Esophagus squamous epithelium (tissue), 5 donors: ENCODE measurements at places on chromosomes 4 and X. TPM values are rescaled to one million over a fixed set of nuclear protein-coding genes. Genes with fewer than 3 reads are reported as not detected.

Gene PPA2
- 87.3 TPM for total RNA-seq

Gene DUX4
- total RNA-seq: not detected

Gene DAPP1
- 45.8 TPM for total RNA-seq

Gene CCKAR
- total RNA-seq: not detected

Gene NHS
- total RNA-seq: 3.2 TPM

Gene CSAG3
- total RNA-seq: not detected

Gene GABRQ
- 1.4 TPM for total RNA-seq

Gene SPANXD
- not detected for total RNA-seq

Gene ZNF711
- 2.9 TPM for total RNA-seq

Gene DCAF4L1
- 0.08 TPM for total RNA-seq

Gene ASB9
- 3.4 TPM for total RNA-seq

Gene RGN
- total RNA-seq: 3.8 TPM

Gene HTR2C
- total RNA-seq: not detected

Gene VSIG1
- 0.19 TPM for total RNA-seq

Gene RIPPLY1
- total RNA-seq: not detected

DNA sequence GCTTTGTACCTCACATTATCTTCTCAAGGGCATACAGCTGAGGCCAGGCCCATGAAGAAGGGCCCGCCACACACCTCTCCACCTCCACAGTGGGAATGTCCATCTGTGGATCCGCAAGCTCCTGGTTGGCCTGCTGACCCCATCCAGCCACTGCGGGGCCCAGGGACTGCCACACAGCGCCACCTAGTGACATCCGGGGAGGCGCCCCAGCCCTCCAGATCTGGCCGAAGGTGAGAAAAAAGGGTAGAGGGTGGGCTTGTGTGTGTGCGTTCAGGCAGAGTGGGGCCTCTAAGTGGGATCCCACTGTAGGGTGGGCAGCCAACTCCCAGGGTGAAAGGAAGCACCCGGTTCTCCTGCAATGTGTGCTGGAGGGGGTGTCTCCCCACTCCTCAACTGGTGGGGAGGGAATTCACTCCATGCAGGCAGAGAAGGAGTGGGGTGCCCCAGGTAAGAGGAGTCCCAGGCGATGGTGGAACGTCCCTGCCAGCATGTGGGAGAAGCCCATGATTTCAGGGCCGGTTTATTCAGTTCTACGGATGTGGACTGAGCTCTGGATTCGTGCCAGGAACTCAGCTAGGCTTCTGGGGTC lies 117.3 kb downstream of the ENPP6 start:
- DNase-seq: no peak

DNA sequence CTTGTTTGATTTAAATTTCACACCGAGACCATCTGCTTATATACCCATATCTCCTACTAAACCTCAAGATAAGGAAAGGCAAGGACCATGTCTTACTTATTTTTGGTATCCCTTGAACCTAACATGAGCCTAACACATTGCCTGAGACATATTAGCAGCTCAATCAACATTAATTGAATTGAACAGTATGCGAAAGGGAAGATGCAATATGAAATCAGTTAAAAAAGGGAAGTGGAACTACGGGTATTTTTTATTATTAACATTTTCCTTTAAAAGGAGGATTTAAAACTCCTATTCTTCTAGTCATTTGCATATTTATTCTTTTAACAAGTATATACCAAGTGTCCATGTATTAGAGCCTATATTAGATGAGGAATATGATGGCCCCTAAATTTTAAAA lies 197.0 kb downstream of the CAMK2D start:
- no peak for DNase-seq

DNA sequence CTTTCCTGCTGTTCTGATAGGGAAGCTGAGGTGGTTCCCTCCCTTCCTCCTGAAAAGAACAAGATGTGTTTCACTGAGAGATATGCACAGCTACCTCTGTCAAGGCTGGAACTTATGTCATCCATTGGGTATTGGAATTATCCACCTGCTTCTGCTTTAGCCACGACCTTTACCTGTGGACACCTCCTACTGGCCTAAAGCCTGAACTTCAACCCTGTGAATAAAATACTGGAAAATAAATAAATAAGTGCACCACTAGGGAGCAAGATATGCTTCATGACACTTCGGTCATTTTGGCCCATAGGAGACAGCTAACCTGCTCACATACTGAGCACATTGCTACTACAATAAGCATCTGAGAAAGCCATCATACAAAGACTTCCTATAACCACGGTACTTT lies 419.9 kb upstream of the NWD2 start:
- DNase-seq: no peak

DNA sequence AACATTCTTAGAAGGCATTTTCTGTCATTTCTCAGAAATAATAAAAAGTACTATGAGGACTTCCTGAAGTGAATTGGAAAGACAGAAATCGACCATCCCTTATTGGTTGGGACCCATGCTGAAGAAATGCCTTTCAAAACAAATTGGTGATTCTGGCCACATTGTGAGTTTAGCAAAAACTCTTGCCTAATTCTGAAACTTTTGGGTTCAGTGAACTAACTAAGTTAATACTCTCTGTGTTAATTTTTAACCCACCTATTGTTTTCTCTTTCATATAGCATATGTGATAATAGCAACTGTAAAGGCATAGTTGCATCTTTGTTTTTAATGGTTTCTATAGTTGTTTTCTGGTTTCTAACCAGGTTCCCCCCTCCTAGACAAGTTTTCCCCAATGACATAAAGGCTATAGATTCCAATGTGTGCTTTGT lies 129.3 kb upstream of the FAT1 start:
- DNase-seq: no peak

DNA sequence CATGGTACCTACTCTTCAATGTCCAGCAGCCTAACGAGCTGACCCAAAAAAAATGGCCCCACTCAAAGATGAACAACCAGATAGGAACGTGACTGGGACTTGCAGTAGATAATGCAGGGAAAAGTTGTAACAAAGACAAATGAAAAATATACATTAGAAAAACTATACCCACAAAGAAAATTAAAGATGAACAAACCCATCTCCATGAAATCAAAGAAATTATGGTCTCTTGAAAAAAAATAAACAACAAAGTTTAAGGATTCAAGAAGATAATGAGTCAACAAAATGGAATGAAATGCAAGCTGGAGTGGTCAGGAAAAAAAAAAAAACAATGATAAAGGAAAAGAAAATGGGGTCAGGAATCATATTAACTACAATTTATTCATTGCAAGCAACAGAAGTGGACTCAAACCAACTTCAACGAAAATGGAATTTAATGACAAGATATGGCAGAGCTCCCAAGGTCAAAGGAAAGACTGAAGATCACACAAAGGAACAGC lies 309.8 kb upstream of the GALNT7 start:
- no peak for DNase-seq

- no peak for DNase-seq
These were observed 174.4 kb upstream of the NUDT10 start for GRCh38 chrX:51158231-51158630.

- DNase-seq: no peak
These were observed 105.8 kb upstream of the TRIM2 start for GRCh38 chr4:153098427-153098826.

DNA sequence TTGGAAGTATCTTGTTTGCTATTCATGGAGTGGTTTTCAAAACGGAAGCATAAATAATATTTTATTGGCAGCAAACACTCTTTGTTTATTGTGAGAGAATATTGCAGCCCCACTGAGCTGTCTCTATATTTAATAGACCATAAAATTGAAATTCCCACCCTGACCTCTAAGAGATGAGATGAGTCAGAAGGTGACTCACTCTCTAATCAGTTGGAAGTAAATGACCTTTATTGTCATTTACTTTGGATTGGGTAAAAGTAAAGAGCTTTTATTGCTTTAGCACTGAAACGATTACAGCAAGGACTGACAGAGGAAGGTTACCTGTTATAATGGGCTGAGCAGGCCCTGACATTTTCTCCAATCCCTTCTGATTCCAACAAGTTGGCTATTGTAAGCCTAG lies 55.0 kb downstream of the SYTL5 start:
- no peak for DNase-seq

DNA sequence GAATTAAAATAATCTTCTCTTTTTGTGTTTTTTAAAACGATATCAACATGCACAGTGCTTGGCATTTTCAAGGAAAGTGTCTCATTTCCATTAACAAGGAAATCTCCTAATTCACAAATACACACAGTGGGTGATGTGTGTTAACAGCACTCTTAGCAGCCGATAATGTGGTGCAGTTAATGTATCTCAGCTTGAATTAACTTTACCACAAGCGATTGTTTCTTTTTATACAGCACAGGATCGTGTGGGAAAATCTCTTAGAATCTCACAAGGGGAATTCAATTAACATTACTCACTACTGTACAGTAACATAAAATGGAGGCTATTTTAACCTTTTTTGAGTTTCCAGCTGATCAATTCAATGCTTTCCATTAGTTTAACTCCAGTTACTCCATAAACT lies 1841.9 kb downstream of the STIM2 start:
- DNase-seq: no peak

- no peak for DNase-seq
These were observed 11.5 kb upstream of the PCDH10 start for GRCh38 chr4:133137571-133137970.

DNA sequence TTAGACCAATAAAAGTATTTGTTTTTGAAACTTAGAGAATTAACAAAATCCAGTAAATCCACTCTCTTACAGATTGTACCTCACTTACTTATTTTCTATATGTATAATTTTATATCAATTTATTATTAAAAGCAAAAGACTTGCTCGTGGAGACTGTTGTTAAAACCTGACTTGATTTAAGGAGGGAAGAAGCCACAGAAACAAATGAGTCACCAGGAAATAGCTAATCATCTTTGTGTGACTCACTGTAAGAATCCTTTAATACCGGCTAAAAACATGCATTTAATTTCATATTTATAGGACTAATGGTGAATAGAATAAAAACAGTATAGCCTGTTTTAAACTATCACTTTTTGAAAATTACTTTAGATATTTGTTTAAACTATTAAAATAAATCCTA lies 29.9 kb upstream of the UBE2NL start:
- DNase-seq: no peak

GRCh38 chrX:3771766-3772165 lies 58.3 kb upstream of the PRKX start:
- no peak for DNase-seq

DNA sequence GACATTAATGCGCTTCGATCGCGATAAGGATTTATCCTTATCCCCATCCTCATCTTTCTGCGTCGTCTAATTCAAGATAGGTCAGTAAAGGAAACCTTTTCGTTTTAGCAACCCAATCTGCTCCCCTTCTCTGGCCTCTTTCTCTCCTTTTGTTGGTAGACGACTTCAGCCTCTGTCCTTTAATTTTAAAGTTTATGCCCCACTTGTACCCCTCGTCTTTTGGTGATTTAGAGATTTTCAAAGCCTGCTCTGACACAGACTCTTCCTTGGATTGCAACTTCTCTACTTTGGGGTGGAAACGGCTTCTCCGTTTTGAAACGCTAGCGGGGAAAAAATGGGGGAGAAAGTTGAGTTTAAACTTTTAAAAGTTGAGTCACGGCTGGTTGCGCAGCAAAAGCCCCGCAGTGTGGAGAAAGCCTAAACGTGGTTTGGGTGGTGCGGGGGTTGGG lies 528 bp upstream of the FGF2 start:
- DNase-seq: no peak

GRCh38 chr4:54176202-54176601 lies 52.9 kb upstream of the PDGFRA start:
- no peak for DNase-seq

GRCh38 chrX:13952581-13952980 lies 77.1 kb downstream of the GEMIN8 start:
- no peak for DNase-seq

DNA sequence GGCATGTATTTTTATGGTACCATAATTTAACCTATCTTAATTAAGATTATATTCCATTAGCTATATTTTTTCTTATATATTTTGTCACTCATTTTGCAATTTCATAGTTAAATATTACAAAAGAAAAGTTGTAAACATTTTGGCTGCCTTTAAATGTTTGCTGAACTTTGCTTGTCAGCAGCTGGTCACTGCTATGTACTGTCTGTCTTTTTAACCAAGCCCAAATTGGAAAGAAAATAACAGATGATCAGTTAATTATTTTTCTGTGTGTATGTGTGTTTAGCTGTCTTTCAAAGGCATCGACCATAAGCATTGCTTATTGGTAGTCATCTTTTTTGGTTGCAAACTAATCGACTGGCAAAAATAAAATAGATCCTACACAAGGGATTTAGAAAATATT lies 54.4 kb upstream of the SMAD1 start:
- no peak for DNase-seq

- no peak for DNase-seq
These were observed 73.1 kb downstream of the METTL14 start for GRCh38 chr4:118758293-118758692.

- no peak for DNase-seq
These were observed 979 bp downstream of the RP2 start for GRCh38 chrX:46837558-46838485.

GRCh38 chrX:111402344-111402743 lies 9.6 kb downstream of the DCX start:
- DNase-seq: no peak

GRCh38 chr4:77715414-77716290 lies 103.5 kb downstream of the CNOT6L start:
- no peak for DNase-seq

DNA sequence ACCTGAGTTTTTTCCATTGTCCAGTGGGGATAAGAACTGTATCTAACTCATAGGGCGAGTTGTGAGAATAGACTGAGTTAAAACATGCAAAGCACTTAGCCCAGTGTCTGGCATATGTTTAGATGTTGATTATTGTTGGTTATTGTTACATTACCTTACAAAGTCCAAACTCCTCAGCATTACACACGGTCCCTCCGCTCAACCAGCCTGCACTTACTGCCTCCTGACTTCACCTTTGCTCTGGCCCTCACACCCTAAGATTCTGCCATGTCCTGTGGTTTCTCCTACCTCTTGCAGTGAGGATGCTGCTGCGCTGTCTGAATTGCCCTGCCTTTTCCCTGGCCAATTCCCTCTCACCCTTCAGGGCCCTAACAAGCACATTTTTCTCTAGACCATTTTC lies 302.2 kb upstream of the GALNT7 start:
- no peak for DNase-seq
